ENCODE measurements at places on chromosomes 2 and 18.

DNA sequence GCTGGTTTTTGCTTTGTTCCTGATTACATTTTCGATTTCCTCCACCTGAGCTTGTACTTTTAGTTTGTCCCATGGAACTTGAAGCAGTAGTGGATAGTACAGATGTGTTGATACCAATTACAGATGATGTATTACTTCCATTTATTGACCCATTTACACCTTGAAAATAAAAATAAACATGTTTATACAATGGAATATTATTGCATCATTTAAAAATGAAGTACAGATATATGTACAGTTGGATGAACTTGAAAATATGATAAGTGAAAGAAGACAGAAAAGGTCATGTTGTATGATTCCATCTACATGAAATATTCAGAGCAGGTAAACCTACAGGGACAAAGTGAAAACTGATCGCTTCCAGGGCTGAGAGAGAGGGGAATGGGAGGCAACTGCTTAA, 160.3 kb upstream of the WDSUB1 start:
- DNase-seq, result no peak

GRCh38 chr2:178829981-178830380, 22.8 kb upstream of the TTN start:
- no peak for DNase-seq

- DNase-seq, result no peak
Observed at GRCh38 chr18:52510139-52510538, 170.1 kb downstream of the DCC start.

- no peak for DNase-seq
Observed at GRCh38 chr2:218655751-218656150, 3.7 kb downstream of the ZNF142 start.

DNA sequence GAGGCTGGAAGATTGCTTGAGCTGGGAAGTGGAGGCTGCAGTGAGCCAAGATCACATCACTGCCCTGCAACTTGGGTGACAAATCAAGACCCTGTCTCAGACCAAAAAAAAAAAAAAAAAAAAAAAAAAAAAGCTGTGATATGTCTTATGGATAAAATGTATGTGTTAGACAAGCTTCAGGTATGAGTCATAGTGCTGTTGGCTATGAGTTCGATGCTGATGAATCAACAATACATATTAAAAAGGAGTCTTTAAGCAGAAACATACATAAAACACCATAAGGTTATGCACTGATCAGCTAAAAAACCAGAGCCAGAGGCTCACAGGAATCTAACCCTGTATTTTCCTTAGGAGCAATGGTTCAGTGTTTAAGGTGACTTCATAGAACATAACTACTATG, 332.3 kb downstream of the NCKAP5 start:
- no peak for DNase-seq

- DNase-seq, result no peak
Observed at GRCh38 chr18:55665506-55665905, 77.5 kb upstream of the TCF4 start.

GRCh38 chr2:58073751-58074150, 27.1 kb downstream of the VRK2 start:
- DNase-seq, result no peak

DNA sequence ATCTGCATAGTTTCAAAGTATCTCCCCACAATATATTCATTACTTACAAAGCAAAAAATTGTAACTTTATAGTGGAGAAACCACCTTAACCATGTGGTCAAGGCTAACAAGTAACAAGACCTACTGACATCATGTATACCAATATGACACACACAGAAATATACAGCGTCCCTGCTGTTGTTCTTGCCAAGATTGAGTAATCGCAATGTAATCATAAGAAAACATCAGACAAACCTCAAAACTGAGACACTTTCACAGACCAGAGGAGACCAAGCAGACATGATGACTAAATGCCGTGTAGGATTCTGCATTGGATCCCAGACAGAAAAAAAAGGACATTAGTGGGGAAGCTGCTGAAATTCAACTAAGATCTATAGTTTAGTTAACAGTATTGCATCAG, 123.0 kb downstream of the ACAA2 start:
- no peak for DNase-seq

DNA sequence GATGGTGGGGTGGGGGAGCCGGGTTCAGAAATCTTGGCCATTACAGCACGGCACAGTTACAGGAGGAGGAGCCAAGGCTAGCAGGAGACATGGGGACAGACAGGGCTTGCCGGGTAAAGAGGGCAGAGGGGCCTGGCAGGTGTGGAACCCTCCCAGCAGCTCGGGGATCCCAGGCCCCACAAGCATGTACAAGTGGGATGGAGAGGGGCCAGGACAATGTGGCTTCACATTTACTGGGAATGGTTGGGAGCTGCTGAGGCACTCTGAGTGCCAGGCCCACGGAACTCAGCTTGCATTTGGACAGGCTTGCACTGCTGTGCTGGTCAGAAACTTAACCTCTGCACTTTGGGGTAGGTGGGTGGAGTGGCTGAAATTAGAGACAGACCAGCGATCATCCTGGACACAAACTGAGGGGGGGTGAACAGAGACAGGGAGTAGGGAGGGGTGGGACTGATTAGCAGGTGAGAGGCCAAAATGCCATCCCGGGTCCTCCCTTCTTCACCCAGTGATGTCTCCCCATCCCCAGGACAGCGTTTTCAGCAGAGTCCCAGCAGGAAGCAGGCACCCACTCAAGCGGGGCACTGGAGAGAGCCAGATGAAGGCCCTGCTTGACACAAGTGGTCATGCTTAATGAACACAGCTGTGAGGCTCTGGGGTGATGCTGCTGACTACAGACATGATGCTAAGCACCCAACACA, 9.6 kb downstream of the PER2 start:
- DNase-seq, result no peak

- DNase-seq, result no peak
Observed at GRCh38 chr2:181374781-181375675, 82.2 kb upstream of the ITGA4 start.

- no peak for DNase-seq
Observed at GRCh38 chr2:8154270-8154669, 527.6 kb upstream of the ID2 start.

DNA sequence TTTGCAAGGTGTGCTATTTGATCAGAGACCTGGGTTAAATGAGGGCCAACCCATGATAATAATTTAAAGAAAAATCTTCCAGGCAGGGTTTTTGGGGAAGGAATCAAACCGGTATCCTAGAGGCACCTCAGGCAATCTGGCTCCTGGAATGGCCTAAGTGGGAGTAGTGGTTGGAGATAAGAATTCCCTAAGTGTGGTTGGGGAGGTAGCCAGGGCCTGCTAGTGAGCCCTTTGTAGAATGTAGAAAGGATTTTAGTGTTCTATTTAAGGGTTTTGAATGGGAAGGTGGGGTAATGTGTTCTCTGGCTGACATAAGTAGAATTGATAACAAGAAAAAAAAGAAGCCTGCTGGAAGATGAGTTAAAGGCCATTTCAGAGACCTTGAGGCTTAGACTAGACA, 422.2 kb downstream of the XIRP2 start:
- no peak for DNase-seq

- DNase-seq, result no peak
Observed at GRCh38 chr18:74590671-74591070, 7.0 kb upstream of the ZNF407 start.

GRCh38 chr18:8800445-8800844, 95.1 kb downstream of the MTCL1 start:
- DNase-seq, result no peak

- no peak for DNase-seq
Observed at GRCh38 chr18:79935098-79935480, 16.4 kb downstream of the SLC66A2 start.

All from stimulated activated naive CD8-positive, alpha-beta T cell treated with anti-CD3 and anti-CD28 coated beads, Interleukin-15, amount 100 ng/mL, for 72 hours (primary cell).